Stimulated activated CD4-positive, alpha-beta T cell treated with anti-CD3 and anti-CD28 coated beads, Interleukin-4, amount 100 ng/mL, for 1 hour (primary cell): ENCODE measurements at places on chromosomes 4 and X.

GRCh38 chrX:4277122-4277521 is 563.7 kb upstream of the PRKX start:
- DNase-seq: no peak

DNA sequence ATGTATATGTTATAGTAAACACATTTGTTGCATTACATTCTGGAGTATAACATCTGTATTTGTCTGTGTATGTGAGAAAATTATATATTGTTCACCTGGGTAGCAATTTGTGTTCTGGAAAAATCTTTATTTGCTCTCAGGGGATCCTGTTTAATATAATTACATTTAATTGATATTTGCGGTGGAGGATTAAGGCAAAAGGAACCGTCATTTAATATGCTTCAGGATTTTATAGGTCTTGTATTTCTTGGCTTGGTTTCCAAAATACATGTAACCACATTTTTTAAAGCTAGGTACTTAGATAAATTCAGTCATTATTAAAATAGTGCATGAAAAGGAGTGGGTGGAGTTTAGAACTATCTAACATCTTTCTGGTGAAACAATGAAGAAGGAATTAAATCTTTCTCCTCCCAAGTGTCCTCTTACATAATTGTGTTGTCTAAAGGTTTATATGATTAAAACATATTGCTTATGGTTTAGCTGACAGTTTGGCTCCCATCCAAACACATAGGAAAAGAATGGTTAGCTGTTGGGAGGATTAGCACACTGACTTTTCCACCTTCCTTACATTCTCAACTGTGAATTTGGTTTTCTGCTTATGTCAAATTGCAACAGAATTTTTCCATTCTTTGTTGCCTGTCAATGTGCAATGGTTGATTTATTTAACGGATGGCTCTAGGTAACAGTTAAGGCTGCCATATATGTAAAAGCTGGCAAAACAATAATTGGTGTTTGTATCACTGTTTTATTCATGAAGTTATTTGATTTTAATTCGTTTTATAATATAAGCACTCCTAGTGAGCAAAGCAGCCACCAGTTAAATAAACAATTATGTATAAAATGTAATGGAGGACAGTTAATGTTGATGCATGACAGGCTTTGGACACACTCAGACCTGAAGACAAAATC is 250.8 kb upstream of the SFRP2 start:
- DNase-seq: no peak

DNA sequence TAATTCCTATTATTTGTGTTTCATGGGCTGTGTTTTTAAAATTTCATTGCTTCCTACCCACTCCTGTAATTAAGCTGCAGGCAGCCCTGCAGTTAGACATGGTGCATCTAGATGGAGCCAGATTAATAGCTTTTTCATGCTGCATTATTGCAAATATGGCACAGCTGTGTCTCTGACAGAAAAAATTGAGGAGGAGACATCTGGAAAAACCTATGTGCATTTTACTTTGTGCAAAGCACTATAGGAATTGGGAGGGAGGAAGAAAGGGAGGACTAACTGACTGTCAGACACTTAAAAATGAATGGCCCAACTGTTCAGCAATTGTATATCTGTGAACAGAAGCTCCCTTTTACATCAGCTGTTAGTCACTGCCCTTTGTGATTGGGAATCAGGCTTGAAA is 8.1 kb upstream of the RPGR start:
- DNase-seq: no peak

- no peak for DNase-seq
Measured at GRCh38 chr4:39169426-39169825, 12.9 kb upstream of the WDR19 start.
